ENCODE measurements at places on chromosomes 1 and 21.

GRCh38 chr1:201884425-201884824 is 4.3 kb upstream of the SHISA4 start:
- DNase-seq: no peak

DNA sequence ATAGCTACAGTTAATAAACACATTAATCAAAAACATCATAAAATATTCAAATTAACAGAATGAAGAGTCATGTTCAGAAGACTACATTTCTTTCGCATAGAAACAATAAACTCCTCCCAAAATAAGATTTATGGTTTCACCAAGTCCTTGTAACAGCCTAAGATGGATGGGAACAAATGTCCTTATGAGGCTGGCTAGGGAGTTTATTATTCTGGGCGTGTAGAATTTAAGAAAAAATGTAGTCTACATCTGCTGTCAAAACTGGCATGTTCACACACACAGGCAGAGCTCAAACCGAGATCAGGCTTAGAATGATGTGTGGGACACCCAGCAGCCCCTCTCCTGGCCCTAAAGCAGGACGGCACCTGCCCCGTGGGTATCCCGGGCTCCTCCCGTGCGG is 101.1 kb downstream of the NPHP4 start:
- DNase-seq: no peak

GRCh38 chr1:21232044-21232443 is 55.3 kb upstream of the EIF4G3 start:
- peak; percentile 47 for DNase-seq

DNA sequence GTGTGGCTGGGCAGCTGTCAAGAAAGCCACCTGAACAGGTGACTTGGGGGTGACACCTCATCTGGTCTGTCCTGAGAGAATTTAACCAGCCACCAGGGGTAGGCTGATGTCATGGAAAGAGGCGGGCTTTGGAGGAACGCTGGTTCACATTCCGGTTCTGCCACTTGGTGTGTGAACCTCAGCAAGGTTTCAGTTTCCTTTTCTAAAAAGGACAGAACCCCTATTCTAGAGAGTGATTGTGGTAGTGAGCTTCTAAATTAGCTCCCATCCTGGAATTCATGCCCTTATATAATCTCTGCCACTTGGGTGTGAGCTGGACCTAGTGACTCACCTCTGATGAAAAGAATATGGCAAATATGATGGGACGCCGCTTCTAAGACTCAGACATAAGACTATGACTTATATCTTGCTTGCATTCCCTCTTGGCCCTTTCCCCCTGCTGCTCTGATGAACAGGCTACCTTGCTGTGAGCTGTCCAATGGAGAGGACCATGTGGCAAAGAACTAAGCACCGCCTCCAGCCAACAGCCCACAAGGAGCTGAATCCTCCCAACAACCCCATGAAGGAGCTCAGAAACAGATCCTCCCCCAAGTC is 332.1 kb downstream of the RRAGC start:
- no peak for DNase-seq

- no peak for DNase-seq
Observed at GRCh38 chr1:57116871-57117270, 151.1 kb upstream of the C8B start.

- DNase-seq: no peak
Observed at GRCh38 chr1:35173909-35174540, 18.9 kb downstream of the SFPQ start.

DNA sequence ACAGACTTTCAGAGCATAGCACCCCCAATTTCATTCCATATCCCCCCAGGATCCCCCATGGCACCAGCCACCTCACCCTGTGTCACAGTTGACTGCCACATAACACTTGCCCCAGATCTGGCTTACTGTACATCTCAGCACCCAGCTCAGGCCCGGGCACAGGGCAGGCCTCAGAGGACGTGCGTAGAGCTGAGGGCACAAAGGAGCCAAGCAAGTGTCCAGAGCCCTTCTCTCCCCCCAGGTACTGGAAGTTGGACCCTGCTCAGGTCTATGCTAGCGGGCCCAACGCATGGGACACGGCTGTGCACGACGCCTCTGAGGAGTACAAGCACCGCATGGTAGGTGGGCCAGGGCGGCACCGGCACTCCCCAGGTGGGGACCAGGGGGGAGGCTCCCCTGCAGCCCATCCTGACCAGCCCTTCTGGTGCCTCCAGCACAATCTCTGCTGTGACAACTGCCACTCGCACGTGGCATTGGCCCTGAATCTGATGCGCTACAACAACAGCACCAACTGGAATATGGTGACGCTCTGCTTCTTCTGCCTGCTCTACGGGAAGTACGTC is 8.0 kb upstream of the SYTL1 start:
- no peak for DNase-seq

- DNase-seq: no peak
Observed at GRCh38 chr1:70864302-70864701, 183.3 kb downstream of the PTGER3 start.

- DNase-seq: no peak
Observed at GRCh38 chr1:242431786-242432185, 92.7 kb downstream of the PLD5 start.

DNA sequence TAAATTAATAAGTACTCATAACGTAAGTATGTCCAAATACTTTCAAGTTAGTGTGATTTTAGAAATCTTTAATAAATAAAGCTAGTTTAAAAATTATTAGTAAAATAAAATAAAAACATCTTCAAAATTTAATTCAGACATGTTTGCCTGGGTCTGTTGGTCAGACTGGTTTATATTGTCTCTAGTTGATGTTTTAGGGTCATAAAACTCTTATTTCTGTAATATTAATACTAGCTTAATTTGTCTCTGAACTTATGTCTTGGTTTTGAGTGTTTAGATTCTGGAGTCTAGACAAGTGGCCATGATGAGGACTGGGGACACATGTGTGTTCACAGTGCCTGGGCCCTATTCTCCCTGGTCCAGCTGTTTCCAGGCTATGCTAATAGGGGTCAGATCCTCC is 184.5 kb upstream of the TNR start:
- no peak for DNase-seq

DNA sequence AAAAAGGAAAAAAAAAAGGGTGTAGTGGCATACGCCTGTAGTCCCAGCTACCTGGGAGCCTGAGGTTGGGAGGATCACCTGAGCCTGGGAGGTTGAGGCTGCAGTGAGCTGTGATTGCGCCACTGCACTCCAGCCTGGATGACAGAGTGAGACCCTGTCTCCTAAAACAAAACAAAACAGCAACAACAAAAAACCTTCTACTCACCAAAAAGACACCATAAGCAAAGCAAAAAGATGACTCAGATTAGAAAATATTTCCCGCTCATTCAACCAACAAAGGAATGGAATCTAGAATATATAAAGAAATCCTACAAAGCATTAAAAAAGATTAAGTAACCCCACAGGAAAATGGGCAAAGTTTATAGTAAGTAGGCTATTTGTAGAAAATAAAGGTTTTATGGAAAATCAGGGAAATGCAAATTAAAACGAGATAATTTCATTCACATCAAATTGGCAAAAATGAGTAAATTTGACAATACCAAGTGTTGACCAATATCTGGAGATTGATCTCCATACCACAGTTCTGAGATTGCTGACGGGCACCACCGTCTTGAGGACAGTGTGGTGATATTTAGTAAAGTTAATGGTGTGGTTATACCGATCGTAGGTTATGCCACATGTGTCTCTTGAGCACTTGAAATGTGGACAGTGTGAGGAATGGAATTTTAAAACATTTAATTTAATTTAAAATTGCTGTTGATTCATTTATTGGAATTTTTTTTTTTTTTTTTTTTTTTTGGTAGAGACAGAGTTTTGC is 54.0 kb downstream of the PIK3CD start:
- no peak for DNase-seq

DNA sequence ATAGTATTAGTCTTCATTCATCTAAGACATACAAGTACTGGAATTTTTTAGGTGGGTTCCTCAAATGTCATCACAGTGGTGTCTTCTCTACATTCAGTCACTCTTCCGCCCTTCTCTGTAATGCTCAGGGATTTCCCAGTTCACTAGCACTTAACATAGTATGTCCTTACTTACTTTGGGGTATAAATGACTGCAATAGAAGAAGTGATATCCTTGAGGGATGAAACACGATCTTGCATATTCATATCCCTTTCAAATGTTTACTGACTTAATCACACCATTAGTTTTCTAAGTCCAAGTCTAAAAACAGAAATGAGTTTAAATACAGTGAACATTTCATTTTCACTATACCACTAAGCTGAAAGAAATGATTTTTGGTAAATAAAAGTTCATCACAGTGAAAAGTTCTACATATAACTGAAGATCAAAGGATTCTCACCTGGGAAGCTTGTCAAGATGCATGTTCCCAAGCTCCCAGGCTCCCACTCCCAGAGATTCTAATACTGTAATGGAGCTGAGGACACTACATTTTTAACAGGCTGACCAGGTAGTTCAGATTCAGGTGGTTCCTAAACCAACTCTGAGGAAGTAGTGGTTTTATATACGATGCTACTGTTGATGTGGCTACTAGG is 29.7 kb downstream of the MRPL39 start:
- no peak for DNase-seq

- DNase-seq: peak; percentile 24
Observed at GRCh38 chr1:27571439-27572018, 32.4 kb downstream of the AHDC1 start.

DNA sequence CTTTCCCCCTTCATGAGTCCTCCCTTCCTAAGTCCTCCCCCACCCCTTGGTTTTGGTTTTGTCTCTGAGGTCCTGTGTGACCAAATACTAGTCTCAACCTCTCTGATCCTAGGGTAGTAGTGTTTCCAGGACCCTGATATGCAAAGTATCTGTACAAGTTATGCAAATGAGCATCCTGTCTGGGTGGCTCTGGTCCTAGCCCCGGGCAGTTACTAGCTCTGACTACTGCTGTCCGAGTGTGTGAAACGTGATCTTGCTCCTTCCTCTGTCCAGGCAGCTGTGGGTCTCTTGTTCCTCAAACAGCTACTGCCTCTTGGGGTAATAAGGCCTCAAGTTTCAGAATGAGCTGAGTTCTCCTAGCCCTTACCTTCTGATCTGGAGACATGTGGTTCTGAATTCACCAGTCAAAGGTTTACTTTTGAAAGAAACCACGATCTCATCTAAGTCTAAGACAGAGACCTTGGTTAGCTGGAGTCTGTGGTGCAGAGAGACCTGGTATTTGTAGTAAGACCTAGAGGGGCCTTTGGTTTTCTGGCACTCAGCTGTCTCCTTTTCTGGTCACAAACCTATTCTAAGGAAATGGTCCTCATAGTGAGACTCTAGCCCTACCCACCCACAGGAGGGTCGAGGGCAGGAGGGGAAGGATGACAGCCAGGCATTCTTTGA is 31.0 kb upstream of the IL19 start:
- peak; percentile 33 for DNase-seq

- DNase-seq: no peak
Observed at GRCh38 chr1:204688007-204688406, 2.5 kb upstream of the LRRN2 start.

DNA sequence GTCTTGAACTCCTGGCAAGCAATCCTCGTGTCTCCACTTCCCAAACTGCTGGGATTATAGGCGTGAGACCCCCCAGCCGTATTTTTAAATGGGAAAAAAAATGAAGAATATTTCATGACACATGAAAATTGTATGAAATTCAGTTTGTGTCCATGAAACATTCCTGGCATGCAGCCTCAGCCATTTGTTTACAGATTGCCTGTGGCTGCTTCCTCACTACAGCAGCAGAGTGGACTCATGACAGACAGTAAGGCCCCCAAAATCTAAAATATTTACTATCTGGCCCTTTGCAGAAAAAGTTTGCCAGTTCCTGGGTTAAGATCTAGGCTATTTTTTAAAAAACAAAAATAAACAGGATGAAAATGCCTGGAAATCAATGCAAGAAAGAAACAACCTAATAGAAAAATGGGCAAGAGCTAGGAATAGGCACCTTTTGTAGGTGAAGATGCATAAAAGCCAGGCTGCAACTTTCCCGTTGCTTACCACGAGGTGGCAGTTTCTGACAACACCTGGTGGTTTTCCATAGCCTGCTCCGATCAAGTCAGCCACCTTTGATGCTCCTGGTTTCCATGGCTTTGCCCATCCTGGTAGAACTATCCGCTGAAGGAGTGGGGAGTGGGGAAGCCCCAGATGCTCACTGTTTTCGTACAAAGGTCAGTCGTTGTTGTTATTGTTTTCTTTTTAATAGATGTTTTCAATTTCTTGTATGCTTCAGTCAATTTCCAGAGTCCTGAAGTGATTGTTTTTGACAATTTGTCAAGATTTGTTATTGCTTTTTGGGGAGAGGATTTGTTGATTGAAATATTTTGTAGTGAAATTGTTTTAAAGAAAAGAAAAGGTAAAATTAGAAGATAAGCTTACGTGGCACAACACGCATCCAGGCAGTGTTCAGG is 24.3 kb downstream of the UBE2Q1 start:
- DNase-seq: no peak

GRCh38 chr1:179545321-179545720 is 30.4 kb downstream of the NPHS2 start:
- no peak for DNase-seq

DNA sequence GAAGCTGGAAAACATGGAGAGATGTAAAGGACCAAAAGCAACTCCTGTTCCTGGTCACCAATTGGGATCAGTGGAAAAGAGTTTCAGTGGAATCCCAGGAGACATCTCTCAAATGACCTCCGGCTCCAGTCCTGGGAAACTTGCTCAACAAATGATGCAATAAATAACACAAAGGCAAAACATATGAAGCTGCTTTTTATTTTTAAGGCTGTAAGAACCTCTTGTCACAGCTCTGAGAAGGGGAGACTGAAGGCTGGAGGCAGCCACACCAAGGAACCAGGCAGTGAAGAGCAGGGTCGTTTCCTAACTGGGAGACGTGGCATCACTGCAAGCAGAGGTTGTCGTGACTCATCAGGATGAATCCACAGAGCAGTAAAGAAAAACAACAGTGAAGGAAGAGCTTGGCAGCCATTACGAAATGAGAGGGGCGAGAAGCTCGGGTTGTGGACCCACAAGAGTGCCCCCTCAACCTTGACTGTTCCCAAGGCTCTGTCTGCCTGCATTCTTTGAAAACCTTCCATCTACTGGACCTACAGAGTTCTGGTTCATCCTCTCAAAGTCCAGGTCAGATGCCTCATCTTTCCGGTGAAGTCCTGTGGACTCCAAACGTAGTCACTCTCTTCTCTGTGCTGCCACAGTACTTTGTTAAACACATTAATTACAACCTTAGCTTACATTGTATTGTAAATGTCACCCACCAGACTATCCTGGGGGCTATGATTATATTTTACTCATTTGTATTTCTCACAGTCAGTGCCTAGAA is 32.1 kb downstream of the JAK1 start:
- DNase-seq: no peak

GRCh38 chr21:18522181-18522972 is 118.8 kb upstream of the TMPRSS15 start:
- no peak for DNase-seq

GRCh38 chr1:231663211-231663792 is 36.7 kb downstream of the DISC1 start:
- no peak for DNase-seq

DNA sequence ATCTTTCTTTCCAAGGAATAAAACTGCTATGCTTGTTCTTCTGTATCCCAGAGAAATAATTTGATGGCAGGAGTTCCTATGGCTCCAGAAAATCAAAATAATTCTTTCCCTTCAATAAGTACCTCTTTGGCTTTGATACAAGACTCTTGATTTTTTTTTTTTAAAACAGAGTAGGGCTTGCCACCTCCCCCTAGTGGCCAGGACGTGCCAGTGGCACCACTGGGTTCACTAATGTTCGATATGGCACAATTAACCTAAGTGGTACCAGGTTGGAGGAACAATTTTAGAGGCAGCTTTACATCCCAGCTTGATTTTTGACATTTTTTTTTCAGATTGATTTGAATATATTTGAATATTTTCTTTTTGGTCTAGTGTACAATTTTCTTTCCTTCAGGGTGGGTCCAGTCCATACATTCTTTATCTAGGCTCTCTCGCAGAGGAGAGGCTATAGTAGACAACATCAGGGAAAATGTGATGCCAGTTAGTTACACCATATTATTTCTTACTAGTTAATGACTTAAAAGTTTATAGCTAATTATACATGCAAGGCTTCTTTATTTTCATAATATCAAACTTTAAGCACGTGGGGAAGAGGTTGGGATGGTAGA is 330.9 kb downstream of the S1PR1 start:
- no peak for DNase-seq
